ENCODE measurements at places on chromosomes 13 and 19.

DNA sequence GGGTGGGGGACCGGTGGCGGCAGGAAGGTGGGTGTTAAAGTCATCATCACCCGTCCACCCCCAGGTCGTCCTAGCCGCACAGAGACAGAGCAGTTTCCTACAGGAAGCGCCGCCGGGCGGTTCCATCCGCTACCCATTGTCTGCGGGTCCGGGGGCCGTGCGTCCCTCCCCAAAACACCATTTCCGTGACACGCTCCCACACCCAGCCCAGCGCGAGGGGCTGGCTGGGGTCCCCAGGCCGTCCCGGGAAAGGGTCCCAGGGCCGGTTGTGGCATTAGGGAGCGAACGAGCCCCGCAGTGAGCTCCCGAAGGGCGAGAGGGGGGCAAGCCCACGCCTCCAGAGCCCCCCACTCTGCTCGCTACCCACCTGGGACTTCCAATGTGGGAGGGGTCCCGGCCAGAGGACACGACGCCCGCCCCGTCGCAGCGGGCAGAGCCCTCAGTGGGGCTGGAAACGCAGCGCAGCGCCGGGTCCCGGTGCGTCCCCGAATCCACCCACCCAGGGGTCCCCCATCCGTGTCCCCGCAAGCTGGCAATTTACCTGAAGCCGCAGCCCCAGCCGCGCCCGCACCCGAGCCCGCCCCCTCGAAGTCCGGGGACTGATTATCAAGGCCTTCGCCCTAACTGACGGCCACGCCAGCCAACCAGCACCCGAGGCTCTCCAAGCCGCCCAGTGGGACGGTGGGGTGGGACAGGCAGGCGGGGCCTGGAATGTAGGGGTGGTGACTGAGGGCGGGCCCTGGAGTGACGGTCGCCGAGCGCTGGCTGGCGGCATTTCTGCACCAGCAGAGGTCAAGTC lies at the start of gene KANK3:
TSS of gene KANK3 (minus strand) at position 579 of the 799 bp plus-strand sequence. CDS start 5,434 bp downstream, outside the sequence.
- peak; percentile 88 for DNase-seq

- no peak for DNase-seq
These were observed 18.0 kb upstream of the C1QTNF9B start for GRCh38 chr13:23915308-23915707.

- DNase-seq: no peak
These were observed 441 bp downstream of the GJB2 start for GRCh38 chr13:20192158-20192835.

DNA sequence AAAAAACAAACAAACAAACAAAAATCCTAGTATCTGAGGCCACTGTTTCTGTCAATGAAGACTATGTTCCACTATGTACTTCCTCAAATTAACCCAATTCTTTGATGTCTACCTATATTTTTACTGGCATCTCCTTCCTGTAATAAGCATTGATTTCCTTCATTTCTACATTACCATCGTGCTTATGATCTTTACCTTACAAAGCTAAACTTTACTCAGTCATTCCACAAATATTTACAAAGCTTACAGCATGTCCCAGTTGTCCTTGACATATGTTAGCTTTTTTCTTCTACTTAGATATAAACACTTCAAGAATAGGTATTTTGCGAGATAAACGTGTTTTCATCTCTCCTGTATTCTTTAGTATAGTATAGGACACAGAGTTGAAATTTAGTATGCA lies 1090.9 kb downstream of the PCDH9 start:
- no peak for DNase-seq

DNA sequence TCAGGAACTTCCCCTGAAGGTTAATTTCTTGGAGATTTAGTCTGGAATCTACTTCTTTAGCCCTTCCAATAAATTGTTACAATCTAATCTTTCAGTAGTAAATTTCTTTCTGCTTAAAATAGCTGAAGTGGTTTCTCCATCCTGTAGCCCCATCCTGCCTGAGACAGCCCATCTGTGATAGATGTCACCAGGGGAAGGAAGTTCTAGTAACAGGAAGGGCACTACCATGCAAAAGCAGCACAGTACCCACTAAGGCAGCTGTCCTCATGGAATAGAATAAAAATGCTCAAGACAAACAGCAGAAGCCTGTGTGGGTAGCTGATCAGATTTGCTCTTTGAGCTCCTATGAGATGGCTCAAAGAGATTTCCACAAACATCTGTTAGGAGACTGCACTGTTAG lies 1036.5 kb downstream of the SLITRK5 start:
- no peak for DNase-seq

- DNase-seq: no peak
These were observed 933 bp upstream of the UQCR11 start for GRCh38 chr19:1606138-1606651.

- DNase-seq: no peak
These were observed 12.2 kb upstream of the ZNF507 start for GRCh38 chr19:32333227-32333626.

- DNase-seq: no peak
These were observed 688 bp downstream of the ZNF225 start for GRCh38 chr19:44113784-44114390.

DNA sequence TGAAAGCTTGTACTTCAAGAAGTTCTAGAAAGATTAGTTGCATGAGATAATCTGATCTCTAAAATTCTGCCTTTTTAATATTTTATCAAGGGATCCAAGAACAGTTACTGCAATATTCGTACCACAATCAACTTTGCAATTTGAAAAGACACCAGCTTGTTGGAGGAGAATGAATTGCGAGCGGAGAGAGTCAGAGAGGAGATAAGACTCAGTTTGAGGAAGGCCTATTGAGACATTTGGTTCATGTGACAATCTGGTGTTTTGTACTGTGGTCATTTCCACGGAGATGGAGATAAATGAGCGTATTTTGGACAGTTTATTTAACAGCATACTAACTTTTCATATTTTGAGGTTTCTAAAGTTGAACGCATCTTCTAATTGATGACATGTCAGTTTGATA lies 1276.0 kb downstream of the EFNB2 start:
- no peak for DNase-seq

DNA sequence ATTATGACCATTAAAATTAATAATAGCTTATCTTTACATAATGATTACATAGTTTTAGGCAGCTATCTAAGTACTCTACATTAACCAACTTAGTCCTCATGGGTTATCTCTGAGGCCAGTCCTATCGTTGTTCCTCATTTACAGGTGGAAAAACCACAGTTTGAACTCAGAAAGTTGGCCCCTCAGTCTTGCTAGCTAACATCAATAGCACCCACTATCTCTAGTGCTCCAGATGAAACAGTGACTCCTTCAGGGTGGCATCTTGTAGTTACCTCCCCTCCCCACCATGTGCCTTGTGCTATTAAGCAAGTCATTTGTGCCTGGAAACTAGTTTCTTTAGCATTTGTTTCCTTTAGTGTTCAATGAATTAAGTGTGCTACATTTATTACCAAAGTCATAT lies 1086.7 kb downstream of the EFNB2 start:
- DNase-seq: no peak

GRCh38 chr19:36266375-36266961 lies 51.6 kb downstream of the ZNF146 start:
- DNase-seq: no peak

DNA sequence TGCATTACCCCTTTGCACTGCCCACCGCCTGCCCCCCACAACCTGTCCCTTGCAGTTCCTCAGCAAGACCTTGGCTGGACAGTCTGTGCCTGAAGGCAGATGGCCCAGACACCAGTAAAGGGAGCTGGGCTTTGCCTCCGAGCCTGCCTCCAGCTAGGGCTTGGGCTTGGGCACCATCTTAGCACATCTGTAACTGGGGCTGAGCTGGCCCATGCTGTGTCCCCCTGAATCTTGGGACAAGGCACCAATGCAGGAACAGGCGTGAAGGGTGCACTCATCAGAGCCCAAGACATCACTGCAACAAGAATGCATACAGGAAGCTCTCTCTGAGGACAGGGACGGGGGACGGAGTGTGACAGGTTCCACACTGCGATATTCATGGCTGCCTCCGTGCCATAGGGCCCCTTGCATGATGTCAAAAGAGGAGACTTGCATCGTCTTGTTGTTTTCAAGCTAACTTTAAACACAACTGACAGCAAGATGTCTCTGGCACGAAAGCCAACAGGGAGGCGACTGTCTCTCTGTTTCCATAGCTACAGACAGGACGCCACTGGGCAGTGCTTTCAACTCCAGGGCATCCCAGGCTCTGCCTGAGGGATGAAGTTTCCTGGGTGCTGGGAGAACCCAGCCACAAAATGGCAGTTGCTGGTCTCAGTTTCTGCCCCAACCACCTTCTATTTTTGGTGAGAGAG lies 8.7 kb upstream of the CHST8 start:
- DNase-seq: no peak

GRCh38 chr19:57437931-57438330 lies 2.8 kb downstream of the ZNF749 start:
- no peak for DNase-seq

GRCh38 chr19:55492362-55492944 lies 4.2 kb downstream of the SSC5D start:
- DNase-seq: no peak

DNA sequence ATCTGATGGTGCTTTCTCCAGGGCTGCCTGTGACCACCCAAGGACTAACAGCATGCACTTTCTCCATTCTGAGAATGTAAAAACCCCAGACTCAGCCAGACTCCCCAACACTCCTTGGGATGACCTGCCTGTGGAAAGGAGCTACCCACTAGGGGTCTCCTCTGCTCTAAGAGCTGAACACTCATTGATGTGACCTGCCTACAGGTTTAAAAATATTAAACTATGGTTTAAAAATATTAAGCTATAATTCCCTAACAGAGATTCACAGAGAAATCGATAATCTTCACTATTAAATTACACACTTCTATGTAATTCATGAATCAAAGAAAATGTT lies 696.2 kb upstream of the SLITRK5 start:
- no peak for DNase-seq

- DNase-seq: no peak
These were observed 4.8 kb downstream of the TTC9B start for GRCh38 chr19:40213251-40213829.

- no peak for DNase-seq
These were observed 12.2 kb upstream of the ZNF888 start for GRCh38 chr19:52935434-52935833.

GRCh38 chr19:18020212-18021085 lies 12.5 kb downstream of the ARRDC2 start:
- no peak for DNase-seq

GRCh38 chr19:3098141-3098514 lies 4.0 kb downstream of the GNA11 start:
- no peak for DNase-seq

DNA sequence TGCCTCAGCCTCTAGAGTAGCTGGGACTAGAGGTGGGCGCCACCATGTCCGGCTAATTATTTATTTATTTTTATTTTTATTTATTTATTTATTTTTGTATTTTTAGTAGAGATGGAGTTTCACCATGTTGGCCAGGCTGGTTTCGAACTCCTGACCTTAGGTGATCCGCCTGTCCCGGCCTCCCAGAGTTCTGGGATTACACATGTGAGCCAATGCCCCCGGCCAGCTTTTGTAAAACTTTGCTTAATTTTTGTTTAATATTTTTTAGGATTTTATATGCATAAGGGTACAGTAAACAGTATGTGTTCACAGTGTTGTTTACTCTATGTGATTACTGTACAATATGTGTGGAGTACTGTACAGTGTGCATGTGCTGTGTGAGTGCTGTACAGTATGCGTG lies 98.7 kb downstream of the ZMYM2 start:
- no peak for DNase-seq

DNA sequence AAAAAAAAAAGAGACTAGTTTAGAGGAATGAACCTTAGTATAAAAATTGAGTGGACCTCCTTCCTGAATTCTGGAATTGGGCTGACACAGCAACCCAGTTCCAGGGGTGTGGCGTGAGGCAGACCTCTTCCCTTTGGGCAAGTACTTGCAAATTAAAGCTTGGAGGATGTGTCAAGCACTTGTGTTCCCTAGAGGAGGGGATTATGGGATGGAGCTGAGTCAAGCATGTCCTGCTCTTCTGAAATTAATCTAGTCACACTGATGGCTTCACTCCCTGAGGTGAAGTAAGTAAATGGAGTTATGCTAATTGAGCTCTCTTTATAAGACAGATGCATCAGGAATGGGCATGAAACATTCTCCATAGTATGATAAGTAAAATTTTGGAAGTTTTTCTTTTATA lies 107.7 kb upstream of the HTR2A start:
- DNase-seq: no peak

- no peak for DNase-seq
These were observed 14.0 kb upstream of the PHF11 start for GRCh38 chr13:49481788-49482187.

GRCh38 chr13:47858042-47859025 lies 142.7 kb downstream of the SUCLA2 start:
- no peak for DNase-seq

- no peak for DNase-seq
These were observed 45.8 kb downstream of the RFX2 start for GRCh38 chr19:6064336-6065073.

- peak; percentile 32 for DNase-seq
These were observed 12.5 kb upstream of the ACTN4 start for GRCh38 chr19:38634757-38635482.

DNA sequence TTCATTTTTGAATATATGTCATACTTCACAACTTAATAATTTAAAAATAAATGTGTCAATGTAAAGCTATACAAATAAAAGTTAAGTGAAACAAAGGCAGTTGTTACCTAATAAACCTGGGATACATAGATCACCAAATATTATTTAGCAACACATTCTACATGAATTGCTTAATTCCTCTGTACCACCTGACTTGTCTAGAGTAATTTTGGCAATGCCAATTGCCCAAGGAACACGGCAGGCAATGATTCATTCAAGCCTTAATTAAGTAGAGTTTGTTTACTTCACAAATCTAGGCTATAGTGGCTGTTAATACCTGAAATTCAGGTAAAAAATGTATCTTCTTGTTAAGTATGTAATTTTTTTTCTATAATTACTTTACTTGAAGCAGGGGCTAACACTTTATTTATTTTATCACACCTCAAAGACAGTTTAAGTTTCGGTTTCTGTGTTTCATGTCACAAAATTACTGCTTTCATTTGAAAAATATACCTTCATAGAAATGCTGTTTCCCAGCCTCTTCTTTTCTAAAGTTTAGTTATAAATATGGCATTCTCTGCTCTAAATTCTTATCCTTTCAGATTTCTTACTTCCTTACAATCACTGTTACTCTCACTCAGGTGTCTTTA lies 705.7 kb downstream of the SLITRK5 start:
- DNase-seq: no peak

DNA sequence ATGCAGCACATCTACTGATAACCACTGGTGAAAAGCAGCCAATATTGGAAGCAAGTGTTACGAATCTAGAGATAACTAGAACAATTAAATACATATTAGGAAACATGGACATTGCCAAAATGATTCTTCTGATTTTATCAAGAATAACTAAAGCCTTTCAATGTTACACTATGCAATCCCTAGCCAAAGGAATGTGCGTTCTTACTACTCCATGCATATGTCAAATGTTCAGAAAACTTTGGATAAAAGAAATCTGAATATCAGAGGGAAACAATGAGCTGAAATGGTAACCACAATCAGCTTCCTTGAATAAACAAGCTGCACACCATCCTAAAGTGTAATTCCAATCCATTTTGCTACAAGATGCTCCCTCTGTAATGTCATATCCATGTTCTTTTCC lies 951 bp upstream of the POSTN start:
- no peak for DNase-seq
